ENCODE measurements at places on chromosomes 5 and 9.

DNA sequence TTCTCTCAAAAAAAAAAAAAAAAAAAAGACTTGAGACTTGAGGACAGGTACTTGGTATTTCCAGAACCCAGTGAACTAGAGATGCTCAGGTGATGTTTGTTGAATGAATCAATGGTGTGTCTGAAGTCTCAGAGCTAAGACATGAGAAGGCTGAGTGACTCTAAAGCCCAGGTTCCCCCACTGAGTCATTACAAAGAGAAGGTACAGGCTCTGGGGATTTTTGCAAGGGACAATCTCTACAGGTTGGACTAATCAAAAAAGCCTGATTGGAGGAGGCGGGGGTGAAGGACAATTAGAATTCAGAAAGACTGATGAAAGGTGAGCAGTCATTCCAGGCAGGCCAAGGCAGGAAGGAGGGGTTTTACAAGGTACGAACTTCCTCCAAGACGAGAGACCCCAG, 8.2 kb upstream of the FABP6 start:
- no peak for DNase-seq

GRCh38 chr5:65043843-65044359, 275.2 kb downstream of the CWC27 start:
- no peak for DNase-seq

- DNase-seq, result no peak
Measured at GRCh38 chr9:34606905-34607304, 5.0 kb downstream of the RPP25L start.

GRCh38 chr9:116935149-116935897, 248.2 kb downstream of the TRIM32 start:
- no peak for DNase-seq

GRCh38 chr5:14286007-14286406, 142.9 kb downstream of the TRIO start:
- no peak for DNase-seq

- DNase-seq, result no peak
Measured at GRCh38 chr5:136686192-136686872, 321.0 kb upstream of the TRPC7 start.

DNA sequence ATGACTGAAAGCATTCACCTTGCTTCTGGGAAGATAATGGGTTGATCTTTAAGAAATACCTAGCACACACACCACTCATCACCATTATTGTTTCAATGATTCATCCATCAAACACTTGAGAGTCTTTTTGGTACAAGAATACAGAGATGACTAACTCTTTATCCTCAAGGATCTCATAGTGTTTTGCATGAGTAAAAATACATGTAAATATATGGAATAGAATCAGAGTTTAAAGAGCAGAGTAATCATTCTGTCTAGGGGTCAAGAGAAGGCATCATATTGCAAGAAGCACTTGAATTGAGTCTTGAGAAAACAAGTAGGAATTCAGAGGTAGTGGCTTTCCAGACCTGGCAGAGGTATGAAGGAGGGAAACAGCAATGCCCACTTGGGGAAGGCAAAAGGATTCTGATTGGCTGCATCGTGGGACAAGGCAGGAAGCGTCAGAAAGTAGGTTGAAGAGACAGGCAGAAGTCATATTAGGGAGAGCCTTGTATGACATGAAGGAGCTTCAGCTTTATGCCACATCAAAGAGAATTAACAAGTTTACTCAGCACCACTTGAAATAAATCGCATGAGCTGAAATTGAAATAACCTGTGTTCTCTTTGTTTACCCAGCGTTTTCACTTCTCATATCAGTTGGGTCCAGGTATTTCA, 542.5 kb downstream of the TLE1 start:
- no peak for DNase-seq

GRCh38 chr9:96603305-96604003, 16.2 kb downstream of the CDC14B start:
- no peak for DNase-seq

GRCh38 chr9:69388596-69388995, 63.6 kb downstream of the ENTREP1 start:
- DNase-seq, result no peak

GRCh38 chr5:162654661-162655405, 587.3 kb downstream of the GABRG2 start:
- no peak for DNase-seq

DNA sequence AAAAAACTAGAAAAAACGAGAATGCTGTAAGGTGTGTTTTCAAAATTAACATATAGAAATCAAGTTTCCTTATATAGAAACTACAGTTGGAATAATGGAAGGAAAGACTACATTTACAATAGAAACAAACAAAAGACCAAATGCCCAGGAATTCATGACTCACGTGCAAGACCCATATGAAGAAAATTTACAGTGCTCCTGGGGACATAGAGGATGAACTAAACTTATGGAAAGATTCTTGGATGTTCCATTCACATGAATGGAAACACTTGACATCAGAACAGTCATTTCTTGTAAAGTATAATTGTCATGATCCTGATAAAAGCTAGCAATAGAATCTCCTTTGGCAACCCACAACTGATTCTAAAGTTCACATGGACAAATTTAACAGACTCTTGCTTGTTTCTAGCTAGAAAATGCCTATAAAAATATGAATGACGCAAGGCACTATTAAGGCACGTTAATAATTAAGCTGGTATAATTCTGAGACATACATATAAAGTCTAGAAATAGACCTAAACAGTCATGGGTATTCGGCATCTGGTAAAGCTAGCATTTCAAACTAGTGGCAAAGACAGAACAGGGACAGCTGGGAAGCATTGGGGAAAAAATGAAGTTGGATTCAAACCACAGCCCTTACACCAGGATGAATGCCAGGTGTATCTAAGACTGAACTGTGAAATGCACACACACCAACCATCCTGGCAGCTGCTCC, 5.1 kb upstream of the ZFP62 start:
- no peak for DNase-seq
